ENCODE measurements at places on chromosomes 3 and 15.

GRCh38 chr3:143529018-143529478 lies 319.2 kb downstream of the SLC9A9 start:
- DNase-seq, result peak; percentile 46

GRCh38 chr3:129315223-129315997 lies 36.7 kb downstream of the HMCES start:
- DNase-seq, result peak; percentile 44

DNA sequence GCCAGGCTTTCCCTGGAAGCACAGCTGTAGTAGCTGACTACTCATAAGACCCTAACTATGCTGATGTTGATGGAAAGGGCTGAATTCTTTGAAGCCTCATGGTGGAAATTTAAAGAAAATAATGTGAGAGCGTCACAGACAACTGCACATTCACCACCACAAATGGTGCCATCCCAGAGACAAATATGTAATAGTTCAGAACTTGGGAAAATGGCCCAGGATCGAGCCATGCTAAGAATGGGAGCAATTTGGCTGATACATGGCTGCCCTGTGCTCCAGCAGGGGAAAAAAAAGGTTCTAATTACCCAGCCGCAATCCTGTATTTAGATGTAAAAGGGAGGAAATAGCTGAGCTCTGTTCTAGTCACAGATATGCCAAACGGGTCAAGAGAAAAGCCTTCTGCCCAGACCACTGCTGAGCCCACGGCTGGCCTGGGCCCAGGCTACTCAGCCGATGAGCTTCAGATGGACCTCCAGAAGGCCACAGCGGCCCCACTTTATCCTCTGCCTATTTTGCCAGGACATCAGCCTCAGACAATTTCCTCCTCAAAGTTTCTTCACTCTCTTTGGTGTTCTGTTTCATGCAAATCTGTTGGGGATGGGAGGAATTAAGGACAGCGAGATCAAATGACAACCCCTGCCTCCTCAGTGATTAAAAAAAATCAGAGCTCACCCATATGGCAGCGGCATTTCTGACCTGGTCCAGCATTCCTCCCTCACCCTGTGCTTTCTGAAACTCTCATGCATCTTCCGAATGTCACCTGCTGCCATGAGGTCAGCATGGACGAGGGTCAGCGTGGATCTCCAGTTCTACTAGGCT lies 54.5 kb upstream of the MEX3B start:
- DNase-seq, result no peak

DNA sequence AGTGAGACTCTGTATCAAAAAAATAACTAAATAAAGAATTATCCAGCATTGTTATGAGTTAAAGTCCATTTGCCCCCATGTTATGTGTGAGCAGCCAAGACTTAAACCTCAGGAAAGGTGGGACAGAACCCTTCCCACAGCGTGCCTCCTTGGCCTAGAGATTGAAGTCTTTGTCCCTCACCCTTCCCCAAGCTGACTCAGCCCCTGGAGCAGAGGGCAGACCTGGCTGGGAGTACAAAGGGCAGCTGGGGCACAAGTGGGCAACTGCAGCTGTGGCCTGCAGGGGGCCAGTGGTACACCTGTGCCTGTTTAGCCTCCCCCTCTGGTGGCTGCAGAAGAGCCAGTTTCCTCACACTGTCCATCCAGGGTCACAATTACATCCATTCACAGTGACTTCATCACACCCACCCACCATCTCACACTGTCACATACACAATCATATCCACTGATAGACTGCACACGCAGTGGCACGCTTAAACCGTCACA lies 940 bp upstream of the ACY1 start:
- peak; percentile 64 for DNase-seq

GRCh38 chr3:120642368-120642948 lies 39.6 kb downstream of the HGD start:
- peak; percentile 98 for DNase-seq

GRCh38 chr3:10577486-10577885 lies 72.1 kb upstream of the ATP2B2 start:
- no peak for DNase-seq

DNA sequence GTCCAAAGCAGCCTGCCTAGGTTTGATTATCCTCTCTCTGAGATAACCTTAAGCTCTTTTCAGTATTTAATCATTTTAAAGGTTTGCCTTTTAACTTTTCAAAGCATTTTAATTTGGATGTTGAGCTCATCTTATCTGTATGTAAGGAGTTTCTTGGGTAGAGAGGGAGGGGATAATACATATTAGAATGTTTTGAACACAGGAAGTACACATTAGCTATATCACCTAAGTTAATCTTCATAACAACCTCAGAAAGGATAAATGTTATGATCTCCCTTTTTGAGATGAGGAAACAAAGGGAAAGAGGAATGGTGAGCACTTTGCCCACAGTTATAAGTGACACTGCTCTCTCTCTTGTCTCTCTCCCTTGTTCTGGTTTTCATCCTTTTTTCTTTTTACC lies 2.2 kb upstream of the CD47 start:
- DNase-seq, result no peak

DNA sequence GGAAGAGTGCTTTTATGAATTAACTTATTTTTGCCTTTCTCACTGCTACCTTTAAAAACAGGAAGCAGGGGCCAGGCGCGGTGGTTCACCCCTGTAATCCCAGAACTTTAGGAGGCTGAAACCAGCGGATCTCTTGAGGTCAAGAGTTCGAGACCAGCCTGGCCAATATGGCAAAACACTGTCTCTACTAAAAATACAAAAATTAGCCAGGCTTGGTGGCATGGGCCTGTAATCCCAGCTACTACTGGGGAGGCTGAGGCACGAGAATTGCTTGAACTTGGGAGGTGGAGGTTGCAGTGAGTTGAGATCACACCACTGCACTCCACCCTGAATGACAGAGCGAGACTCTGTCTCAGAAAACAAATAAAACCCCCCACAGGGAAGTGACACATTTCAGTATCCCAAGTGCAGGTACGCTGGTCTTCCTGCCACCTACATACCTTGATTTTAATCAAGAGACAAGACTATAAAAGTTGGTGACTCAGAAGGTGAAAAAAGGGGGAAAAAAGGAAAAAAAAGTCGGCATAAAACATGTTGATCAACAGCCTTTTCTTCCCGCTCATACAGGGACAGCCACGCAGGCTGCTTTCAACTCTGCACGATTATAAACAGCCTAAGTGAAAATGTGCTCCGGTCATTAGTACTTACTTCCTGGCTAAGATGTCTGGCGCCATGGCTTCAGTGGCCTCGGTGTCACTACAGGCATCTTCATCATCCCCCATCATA lies 18.8 kb downstream of the PPP1R2 start:
- no peak for DNase-seq

GRCh38 chr15:62902821-62903220 lies 139.7 kb upstream of the TPM1 start:
- DNase-seq, result no peak

DNA sequence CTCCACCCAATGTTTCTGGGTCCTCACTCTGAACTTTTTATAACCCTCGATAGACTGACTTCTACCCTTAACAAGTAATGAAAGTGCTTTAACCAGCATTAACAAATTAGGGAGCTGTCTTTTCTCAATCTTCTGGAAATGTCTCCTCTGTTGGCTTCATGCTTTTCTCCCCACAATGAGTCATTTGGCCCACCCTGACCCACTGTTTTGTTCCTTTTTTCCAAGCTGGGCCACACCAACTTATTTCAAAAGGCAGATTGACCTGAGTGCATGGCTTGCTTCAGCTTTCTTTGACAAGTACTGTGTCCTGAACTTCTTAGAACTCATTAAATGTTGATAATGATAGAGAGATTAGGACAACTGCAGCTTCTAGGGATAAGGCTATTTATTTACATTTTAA lies 199.6 kb upstream of the SEMA6D start:
- peak; percentile 14 for DNase-seq

GRCh38 chr3:35646081-35646480 lies 6.8 kb downstream of the ARPP21 start:
- DNase-seq, result no peak

DNA sequence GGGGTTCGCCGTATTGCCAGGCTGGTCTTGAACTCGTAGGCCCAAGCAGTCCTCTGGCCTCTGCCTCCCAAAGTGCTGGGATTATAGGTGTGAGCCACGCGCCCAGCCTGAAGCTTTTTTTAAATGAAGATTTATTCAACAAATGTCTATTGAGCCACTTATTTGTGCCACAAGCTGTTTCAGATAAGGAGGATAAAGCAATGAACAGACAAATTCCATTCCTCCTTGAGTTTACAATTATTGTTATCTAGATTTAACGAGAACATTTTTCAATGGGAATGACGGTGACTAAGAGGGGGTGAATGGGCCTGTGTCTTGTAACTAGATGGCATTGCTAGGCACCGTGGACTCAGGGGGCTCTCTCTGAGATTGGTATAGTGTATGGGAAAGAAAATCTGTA lies 10.2 kb downstream of the PPARG start:
- DNase-seq, result no peak

GRCh38 chr3:64861684-64862083 lies 173.9 kb upstream of the ADAMTS9 start:
- no peak for DNase-seq

- DNase-seq, result no peak
Observed at GRCh38 chr15:70035719-70036077, 62.0 kb downstream of the TLE3 start.

- DNase-seq, result no peak
Observed at GRCh38 chr15:70863450-70864218, 9.7 kb upstream of the LARP6 start.

DNA sequence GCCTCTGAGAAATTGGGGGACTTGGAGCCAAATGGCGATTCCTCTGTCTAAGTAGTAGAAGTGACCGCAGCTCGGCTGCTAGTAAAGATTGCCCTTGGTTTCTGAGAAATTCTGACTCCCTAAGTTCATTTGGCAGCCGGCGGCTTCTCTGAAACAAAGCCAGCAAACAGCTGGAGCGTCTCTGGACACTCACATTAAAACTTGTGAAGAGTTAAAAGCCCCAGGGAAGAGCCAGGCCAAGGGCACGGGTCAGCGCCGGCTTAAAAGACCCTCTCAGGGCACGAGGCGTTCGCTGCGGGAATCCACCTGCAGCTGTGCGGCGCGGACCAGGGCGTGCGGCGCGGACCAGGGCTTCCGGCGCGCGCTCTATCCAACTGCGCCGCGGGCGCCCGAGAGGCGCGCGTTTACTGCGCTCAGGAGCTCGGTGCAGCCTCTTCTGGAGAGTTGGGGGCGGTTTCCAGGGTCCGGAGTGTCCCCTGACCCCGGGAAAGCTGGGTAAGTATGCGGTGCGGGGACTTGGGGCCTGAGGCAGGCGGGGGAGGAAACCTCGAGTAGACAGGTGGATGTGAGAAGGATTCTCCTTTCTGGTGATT lies at the start of gene COL6A5:
Gene COL6A5 (plus strand): TSS at position 186 of the 593 bp plus-strand sequence. CDS start 27,967 bp downstream, outside the sequence.
- DNase-seq, result peak; percentile 4

DNA sequence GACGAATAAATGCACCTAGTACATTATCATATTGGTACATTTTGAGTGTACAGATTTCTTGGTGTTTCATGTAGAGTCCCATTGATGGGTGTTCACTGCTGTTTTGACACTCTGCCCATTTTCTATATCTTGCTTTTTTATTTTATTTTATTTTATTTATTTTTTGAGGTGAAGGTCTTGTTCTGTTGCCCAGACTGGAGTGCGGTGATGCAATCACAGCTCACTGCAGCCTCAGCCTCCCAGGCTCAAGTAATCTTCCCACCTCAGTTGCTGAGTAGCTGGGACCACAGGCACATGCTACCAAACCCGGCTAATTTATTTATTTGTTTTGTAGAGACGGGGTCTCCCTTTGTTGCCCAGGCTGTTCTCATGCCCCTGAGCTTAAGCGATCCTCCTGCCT lies 44.2 kb downstream of the DNAJC13 start:
- no peak for DNase-seq

- no peak for DNase-seq
Observed at GRCh38 chr3:25478964-25479726, 51.1 kb downstream of the RARB start.

DNA sequence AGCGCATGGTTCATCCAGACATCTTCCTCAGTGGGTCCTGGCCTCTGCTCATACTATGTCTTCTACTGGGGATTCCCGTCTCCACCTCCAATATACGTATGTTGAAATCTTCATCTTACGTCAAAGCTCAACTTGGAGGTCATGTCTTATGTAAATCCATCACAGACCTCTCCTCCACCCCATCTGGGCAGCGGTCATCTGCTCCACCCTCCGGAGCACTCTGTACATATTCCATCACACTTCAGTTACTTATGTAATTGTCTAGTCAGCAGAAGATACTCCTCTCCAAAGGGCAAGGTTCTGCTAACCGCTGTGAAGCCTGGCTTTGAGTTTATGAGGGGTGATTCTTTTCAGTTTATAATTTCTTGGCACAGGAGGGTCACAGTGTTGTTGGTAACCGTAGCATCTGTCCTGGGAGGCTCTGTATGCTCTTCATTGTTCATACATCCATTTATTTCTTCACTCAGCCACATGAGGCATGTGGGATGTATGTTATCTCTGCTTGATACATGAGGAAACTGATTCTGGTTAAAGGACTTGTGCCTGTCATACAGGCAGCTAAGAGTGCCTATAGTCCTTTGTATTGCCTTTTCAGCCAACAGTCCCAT lies 22.1 kb downstream of the MAP2K1 start:
- DNase-seq, result no peak

DNA sequence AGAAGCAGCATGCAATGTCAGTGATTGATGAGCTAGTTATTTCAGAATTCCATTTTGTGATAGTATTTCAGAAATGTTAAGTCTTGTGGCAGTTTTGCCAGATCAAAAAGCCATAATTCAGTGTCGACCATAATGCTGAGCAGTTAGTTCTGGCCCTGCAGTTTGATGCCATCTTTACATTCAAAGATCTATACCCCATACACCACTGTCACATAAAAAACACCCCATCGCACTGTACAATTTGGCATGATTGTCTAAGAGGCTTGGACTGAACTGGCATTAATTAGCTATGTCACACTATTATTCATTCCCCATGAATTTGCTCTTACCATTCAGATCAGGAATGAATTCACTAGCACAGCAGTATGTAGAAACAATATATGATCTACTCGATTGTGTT lies 127.7 kb upstream of the EPHA3 start:
- DNase-seq, result no peak

GRCh38 chr3:23985747-23986544 lies 40.9 kb downstream of the NR1D2 start:
- no peak for DNase-seq

- no peak for DNase-seq
Observed at GRCh38 chr15:94555841-94556519, 324.6 kb downstream of the MCTP2 start.

DNA sequence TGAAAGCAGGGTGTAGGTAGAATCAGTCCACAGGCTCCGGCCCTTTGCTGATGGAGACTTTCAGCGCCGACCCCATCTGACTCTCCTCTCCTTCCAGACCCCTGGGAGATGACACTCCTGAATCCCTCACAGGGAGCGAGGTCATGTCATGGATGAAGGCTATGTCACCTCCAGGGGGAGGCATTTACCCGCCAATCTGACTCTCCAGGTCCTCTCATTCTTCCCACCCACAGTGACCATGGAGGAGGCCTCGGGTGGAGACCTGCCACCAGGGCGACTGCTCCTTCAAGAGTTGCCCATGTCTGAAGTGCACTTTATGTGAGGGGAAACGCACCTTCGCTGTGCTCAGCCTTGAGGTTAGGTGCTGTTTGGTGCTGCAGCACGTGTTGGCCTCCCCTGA lies 112.7 kb downstream of the KLF13 start:
- DNase-seq, result peak; percentile 63

Data from common myeloid progenitor, CD34-positive (primary cell).